ENCODE measurements at places on chromosomes 2 and 18. TPM values are rescaled to one million over a fixed set of nuclear protein-coding genes. Genes with fewer than 3 reads are reported as not detected.

The VAMP8 gene
- 0.72 TPM for polyA plus RNA-seq

The HRH4 gene
- not detected for polyA plus RNA-seq

DNA sequence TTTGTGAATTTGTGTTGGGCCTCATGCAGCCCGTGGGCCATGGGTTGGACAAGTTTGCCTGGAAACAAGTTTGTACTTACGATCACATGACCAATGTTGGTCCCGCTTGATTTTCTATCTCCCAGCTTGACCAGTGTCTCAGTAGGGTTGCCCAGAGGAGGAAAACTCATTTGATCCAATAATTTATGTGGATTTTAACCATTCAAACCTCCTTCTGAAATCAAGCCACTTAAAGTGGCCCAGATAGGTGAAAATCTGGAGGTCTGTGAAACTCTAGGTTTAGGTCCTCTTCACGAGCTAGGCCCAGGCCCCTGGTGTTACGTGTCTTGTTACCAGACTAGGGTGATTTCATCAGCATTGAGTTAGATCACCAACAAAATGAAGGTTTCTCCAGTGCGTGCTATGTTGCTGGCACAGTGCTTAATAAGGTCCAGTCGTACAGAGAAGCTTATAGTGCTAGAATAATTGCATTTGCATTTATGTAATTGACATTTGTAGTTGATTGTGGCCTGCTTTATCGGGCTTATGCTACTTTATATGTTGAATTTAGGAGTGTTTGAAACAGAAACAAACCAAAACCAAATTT, 4.4 kb downstream of the ACTR2 start:
- no peak for DNase-seq

DNA sequence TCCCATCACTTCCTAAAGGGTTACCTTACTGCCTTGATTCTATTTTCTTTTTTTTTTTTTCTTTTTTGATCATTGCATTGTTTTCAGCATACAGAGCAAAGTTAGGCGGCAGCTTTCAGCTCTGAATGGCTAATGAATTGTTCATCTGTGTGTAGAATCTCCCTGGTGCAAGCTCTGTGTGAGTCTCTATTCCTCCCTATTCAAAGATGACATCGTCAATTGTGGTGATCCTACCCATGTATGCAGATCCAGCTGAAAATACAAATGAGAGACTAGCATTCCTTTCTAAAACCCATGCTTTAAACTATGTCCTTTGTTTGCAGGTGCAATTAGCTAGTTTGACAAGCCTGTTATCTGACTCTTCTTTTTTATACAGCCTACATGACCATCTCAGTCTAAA, 539.0 kb downstream of the ARHGAP15 start:
- no peak for DNase-seq

DNA sequence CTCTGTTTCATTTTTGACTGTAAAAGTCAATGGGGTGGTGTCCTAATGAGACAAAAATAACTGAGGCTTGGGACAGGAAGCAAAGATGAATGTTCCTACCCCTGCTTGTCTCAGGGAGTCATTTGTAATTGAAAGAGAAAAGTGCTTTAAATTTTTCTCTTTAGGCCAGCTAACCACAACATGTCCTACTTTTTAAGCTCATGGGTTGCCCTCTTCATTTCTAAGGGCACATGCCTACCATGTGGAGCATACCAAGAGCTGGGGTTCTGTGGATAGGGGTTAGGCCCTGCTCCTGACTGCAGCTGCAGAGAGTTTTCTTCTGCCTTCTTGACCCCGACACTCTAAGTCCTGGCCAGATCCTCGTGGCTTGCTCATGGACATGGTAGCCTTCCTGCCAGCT, 96.8 kb upstream of the ARL4C start:
- DNase-seq: no peak

DNA sequence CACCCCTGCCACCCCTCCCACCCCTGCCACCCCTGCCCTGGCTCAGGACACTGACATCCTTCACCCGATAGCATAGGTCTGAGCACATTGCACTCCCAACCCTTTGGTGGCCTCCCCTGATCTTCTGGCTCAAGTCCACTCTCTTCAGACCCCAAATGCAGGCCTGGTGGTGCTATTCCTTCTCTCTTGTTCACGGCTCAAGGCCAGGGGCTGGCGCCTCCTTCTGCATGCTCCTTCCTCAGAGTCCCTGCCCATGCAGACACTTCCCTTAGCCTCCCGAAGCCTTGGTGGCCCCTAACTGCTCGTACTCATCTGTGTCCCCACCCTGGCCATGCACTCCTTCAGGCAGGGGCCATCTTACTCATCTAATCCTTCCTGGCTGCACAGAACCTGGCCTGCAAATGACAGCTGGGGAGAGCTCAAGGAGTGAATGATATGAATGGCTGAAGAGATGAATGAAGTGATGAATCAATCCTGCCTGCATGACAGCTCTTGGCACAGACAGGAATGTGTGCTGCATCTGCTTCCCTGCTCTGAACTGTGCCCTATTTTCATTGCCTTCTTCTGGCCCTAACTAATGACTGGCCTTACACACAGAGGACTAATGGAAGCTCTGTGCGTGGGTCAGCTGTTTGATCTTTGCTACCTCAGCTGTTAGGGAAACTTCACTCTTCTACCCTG, 290.8 kb downstream of the DYSF start:
- no peak for DNase-seq
